NCI-H1436 treated with DMSO at 0.1 percent for 48 hours (cell line): ENCODE measurements at places on chromosomes 7 and 10.

DNA sequence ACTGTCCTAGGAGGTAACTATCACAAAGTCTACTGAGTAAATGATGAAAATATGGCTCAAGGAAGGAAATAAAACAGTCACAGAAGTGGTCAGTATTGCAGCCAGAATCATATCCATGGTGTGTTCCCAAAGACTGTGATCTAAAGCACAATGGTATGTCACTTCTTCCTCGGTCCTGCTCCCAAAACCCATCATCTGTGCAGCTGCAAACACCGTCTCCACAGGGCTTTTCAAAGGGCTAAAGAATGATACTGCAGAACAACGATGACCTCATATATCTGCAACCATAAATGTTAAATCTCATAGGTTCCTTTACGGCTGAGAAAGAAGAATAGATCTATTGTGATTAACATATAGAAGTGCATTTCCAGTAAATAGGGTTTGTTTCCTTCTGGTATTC is 465.0 kb downstream of the GRID1 start:
- DNase-seq = no peak

- DNase-seq = no peak
Observed at GRCh38 chr7:17015598-17016031, 133.8 kb upstream of the AGR3 start.

GRCh38 chr7:4823441-4824119 is 38.2 kb downstream of the PAPOLB start:
- DNase-seq = no peak

DNA sequence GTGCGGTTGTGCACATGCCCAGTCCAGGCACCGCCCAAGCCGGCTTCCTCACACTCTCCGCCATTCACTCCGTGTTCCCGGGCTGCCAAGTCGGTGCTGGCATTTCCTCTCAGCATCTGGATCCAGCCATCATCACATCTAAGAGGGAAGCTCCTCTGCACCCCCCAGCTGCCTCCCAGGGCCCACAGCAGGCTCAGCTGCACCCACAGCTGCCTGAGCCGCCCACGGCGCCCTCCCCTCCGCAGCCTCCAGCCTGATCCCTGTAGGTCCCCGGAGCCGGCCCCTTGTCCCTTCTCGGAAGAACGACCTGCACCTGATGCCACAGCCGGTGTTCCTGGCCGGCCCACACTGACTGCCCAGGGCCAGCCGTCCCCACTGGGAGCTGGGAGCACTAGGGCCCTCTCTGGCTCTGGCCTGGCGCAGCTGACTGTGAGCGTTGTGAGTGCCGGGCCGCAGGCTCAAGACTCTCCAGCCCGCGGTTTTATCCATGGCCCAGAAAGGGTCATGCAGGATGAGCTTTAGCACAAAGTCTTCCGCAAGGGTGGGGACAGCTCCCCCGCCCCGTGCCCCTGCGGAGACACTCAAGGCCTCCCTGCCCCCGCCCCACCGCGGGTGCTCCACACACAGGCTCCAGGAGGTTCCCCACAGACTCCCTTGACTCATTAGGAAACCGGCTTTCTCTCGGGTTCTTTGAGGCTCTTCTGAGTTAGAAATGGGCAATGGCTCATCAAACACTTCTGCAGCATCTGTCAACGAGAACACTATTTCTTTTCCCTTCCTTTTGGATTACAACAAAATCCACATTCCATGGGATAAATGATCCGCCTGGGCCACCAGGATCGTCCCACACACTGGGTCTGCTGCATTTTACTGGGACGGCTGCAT is 31.2 kb downstream of the CFAP46 start:
- no peak for DNase-seq

DNA sequence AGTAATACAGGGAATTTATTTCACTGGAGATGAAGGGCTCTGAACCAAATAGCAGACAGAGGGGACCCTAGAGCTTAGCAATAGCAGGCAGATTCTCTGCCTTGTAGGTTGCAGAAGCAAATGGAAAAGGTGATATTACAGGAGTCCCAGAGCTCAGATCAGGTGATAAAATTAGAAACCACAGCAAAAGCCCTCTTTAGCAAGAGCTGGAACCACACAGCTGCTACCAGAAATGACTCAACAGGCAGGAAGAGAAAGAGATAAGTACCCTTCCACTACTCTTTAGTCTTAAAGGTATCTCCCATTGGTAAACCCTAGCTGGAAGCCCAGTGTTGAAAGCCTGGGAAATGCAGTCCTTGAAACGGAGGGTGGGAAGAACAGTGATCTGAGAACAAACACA is 535.6 kb upstream of the GHITM start:
- no peak for DNase-seq

DNA sequence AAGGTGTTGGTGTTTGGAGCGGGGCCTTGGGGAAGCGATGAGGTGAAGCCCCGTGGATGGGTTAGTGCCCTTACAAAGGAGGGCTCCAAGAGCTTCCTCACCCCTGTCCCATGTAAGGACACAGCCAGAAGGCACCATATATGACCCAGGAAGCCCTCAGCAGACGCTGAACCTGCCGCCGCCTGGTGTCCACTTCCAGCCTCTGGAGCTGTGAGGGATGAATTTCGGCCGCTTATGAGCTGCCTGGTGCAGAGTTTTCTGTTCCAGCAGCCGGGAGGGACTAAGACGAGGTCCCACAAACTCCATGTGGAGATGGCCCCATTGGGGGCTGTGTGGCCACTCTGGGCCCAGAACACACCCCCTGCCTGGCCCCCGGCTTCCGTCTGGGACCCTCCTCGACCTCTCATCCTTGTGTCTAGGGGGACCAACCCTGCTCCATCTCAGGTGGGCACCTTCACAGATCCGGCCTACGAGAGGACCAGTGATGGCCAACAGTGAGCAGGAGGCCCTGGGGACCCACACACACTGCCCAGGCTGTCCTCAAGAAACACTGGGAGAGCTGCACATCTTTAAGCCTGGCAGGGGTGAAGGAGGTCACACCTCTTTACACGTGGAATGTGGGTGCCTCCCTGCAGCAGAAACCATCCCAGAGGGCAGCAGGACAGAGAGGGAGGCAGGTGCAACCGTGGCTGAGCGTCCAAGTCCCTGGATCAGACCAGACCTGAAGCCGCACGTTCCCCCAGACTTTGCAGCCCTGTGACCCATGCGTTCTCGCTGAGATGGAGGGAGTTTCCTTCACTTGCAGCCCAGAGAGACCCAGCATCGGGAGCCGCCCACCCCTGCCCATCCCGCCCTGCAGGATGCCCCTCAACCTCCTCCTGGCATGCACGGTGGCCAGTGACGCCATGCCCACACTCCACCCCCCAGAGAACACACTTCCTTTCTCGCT is 96.1 kb downstream of the PDGFA start:
- DNase-seq = no peak

GRCh38 chr10:9296190-9296589 is 1241.7 kb downstream of the GATA3 start:
- no peak for DNase-seq

GRCh38 chr10:78925800-78926319 is 142.9 kb upstream of the ZMIZ1 start:
- no peak for DNase-seq

DNA sequence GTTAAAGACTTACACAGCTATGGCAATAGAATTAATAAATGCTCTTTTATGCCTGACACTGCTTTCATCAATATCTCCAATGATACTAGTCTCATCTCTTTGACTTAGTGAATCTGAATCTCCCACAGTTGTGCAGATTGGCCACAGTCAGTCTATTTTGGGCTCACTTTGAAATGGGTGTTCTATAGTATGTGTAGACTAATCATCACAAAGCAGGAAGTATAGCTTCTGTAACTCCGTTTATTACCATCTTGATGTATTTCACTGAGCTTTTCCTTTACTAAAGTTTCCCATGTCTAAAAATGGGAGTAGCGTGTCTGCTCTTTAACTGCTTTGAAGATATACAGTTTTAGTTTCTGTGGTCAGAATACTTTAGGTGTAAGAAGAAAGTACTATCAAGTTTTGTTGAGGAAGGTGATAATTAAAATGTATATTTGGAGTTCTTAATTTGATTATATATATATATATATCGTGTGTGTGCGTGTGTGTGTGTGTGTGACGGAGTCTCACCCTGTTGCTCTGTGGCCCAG is 70.1 kb downstream of the ST7 start:
- DNase-seq = no peak

GRCh38 chr7:68821846-68822245 is 776.4 kb upstream of the AUTS2 start:
- DNase-seq = no peak

- no peak for DNase-seq
Observed at GRCh38 chr7:37820708-37821468, 27.5 kb upstream of the NME8 start.

GRCh38 chr10:118471863-118472262 is 123.6 kb downstream of the PRLHR start:
- no peak for DNase-seq

DNA sequence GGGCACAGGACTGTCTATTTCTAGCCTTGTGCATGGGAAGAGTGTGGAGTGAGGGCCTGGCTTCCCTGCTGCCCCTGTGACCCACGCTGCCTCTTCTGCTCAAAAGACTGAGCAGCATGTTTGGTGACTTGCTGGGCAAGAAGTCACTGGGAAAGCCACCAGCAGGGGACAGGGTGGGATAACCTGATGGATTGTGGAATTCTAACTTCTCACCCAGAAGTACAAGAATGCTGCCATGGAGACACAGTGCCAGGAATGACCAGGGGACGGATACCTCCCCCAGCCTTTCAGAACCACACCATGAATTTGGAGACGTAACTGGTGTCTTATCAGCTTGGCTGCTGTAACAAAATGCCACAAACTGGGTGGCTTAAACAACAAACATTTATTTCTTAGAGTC is 28.4 kb downstream of the GALNTL5 start:
- no peak for DNase-seq

- no peak for DNase-seq
Observed at GRCh38 chr10:85645926-85646711, 720.5 kb downstream of the GRID1 start.

GRCh38 chr10:90458571-90458970 is 399.3 kb downstream of the HTR7 start:
- DNase-seq = no peak

DNA sequence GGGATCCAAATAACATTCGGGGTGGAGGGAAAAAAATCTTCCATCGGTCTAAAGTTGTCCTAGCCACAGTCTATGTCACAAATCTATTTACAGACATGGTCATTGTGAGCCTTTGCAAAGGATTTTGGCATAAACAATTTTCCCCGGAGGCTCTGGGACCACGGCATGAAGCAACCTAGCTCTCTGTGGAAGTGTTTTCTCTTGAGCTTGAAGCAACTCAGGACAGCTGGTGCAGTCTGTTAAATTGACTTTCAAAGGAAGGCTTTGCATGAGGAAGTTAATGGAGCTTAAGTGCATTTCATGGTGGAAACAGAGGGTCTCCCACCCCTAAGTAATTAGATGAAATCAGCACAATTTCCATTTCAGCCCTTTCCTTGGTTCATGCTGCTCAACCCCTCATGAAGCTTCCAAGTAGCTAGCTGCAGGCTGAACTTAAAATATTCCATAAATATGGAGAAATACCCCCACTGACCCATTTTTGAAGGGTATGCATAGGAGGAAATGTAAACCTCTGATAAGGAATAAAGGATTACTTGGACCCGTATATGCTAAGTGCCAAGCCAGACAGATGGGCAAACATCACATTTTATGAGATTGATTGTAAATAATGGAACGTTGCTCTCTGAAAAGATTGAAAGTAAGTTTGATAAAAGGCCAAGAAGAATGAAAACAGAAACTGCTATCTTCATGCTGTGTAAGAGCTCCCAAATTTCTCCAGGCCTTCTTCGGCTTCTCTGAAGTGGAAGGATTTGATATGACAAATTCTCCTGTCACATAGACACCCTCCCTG is 39.9 kb downstream of the CCDC3 start:
- DNase-seq = no peak

DNA sequence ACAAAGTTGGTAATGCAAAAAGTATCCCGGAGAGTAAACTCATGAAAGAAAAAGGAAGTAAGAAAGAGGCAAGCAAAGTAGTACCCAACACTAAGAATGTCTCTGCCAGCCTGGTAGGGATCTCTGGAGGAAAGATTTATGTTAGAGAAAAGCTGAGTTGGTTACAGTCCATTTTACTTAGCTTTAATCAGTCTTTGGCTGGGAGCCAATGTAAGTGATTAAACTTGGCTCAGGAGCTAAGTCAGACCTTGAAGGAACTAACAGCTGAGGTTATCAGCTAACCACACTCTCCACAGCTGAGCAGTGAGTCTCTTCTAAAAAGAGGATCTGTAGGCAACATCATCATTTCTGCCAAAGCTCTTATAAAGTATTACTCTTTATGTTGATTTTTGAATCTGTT is 148.0 kb downstream of the ANKRD7 start:
- DNase-seq = no peak

GRCh38 chr10:103843045-103843444 is 12.3 kb downstream of the SH3PXD2A start:
- DNase-seq = no peak

- DNase-seq = no peak
Observed at GRCh38 chr10:79984851-79985250, 35.9 kb upstream of the SFTPD start.

DNA sequence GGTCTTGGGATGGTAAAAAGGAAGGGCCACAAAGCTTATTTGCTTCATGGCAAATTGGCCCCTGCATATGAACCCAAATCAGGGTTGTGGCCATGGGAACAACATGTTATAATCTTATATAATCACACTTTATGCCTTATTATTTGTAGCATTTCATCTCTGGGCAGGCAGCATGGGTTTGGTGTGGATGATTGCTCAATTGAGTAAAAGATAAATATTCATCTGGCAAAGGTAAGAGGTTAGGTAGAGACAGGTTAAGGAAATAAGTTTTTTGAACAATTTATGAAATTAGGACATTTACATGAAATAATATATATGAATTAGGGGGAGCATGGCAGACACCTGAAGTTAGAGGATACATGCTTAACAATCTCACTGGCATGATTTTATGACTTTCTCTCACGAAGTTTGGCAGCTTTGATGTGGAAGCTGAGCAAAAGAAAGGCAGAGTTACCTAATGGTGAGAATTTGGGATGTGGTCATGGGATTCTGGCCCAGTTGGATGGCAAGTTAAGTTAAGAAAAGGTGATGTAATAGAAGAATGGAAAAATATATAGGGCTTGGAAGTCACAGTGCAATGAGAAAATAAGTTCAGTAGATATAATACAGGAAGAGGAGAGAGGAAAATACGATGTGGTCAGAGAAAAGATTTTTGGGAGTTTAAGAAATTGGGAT is 88.1 kb upstream of the FAM3C start:
- no peak for DNase-seq

GRCh38 chr7:16986755-16987154 is 105.0 kb upstream of the AGR3 start:
- DNase-seq = no peak

- no peak for DNase-seq
Observed at GRCh38 chr10:102660888-102661657, 16.8 kb downstream of the TRIM8 start.

DNA sequence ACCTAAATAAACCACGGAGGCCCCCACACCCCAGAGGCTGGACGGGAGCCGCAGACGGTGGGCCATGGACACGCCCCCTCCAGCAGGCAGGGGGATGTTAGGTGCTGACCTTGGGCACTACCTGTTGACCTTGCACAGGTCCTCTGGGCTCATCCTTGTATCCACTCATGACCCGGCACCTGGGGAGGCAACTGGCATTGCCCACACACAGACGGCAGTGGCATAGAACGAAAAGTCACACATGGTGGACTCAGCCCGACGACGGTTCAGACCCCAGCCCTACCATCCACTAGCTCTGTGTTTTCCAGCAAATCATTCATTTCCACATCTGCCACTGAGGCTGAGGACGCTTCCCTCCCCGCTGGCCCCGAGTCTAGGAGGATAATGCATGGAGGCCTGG is 247.7 kb upstream of the PPP2R2D start:
- no peak for DNase-seq

GRCh38 chr10:123550675-123551096 is 115.5 kb upstream of the GPR26 start:
- no peak for DNase-seq

GRCh38 chr7:92567460-92567859 is 22.7 kb downstream of the FAM133B start:
- DNase-seq = no peak
